ENCODE measurements at places on chromosomes 5 and 9.
A peak's percentile ranks its signal among the peaks of the same experiment; 100 is the strongest.

GRCh38 chr5:8907168-8907868 lies 638.6 kb downstream of the SEMA5A start:
- no peak for DNase-seq

- no peak for DNase-seq
These were observed 2.1 kb upstream of the SIT1 start for GRCh38 chr9:35652829-35653209.

GRCh38 chr5:146967646-146968045 lies 89.1 kb upstream of the PPP2R2B start:
- no peak for DNase-seq

DNA sequence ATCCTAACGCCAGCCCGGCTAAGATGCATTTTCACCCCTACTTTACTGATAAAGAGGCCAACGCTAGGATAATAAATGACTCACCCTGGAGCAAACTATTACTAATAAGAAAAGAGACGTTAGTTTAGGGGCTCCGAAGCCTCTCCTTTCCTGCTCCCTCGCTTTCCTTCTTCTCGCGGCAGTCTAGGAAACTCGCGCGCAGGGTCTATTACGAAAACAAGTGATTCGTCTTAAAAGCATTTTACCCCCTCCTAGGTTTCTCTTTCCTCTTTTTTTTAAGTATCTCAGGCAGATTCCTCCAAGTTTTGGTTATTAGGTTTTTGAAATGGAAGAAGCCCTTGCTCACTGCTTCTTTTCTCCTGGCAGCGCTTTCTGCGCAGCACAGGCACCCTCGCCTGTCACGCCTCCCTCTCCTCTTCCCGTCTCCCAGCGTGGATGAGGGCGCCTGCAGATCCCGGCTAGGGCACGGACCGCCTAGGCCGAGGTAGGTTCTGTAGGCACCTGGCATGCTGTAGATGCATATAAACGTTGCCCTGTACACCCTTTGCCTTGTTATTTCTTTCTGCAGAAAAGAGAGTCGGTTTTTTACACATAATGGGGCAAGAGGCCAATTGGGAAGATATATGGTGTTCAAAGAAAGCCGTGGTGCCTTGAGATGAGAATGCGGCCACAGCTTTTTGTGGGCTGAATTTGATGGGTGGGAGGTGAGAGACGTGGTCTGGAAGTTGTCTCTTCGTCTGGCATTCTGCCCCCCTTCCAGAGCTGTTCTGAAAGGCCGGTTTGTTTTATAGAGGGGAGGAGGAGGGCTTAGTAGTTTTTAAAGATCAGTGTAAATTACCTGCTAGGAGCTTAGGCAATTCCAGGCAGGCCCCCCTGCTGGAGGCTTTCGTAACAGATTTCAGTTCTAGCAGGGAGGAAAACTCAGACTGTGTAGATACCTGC lies 983 bp downstream of the GCNT1 start:
- DNase-seq: peak; percentile 41

GRCh38 chr9:94164806-94165549 lies 80.7 kb downstream of the PTPDC1 start:
- no peak for DNase-seq

DNA sequence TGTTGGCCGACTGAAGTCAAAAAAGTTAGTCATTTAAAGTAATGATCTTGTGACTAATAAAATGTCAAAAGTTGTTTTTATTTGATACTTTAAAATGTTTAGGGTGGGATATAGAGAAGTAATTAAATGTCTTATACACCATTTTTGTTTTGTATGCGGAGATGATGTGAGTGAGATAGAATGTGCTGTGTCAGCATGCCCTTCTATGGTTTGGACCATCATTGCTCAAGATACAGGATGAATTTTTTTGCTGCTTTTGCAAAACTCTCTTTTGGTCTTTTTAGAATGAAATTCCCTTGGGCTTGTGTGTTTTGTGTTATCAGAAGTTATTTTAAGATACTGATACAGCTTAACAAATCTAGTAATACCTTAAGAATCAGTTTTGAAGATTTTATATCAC lies 12.5 kb downstream of the SRFBP1 start:
- no peak for DNase-seq

Measured in SHP77 treated with DMSO at 0.1 percent for 48 hours (cell line).